ENCODE measurements at places on chromosomes 3 and 15.

GRCh38 chr15:100129677-100130076 lies 212.1 kb downstream of the ADAMTS17 start:
- no peak for DNase-seq

DNA sequence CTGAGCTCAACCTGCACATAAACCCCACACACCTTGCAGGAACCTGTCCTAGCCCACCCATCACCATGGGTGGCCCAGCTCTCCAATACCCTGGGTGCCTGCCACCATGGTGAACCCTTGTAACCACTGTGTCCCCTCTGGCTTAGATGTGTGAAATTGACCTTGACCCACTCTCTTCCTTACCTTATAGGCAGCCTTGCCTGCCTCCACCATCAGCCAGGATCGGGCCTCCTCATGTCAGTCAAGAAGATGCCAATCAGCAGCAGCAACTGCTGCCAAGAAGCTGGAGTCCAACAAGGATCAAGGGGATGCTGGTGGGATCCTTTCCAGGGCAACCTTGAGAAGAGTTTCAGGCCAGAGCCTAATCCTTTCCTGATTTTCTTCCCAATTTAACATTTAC lies 8.8 kb upstream of the CYP11A1 start:
- DNase-seq = no peak

DNA sequence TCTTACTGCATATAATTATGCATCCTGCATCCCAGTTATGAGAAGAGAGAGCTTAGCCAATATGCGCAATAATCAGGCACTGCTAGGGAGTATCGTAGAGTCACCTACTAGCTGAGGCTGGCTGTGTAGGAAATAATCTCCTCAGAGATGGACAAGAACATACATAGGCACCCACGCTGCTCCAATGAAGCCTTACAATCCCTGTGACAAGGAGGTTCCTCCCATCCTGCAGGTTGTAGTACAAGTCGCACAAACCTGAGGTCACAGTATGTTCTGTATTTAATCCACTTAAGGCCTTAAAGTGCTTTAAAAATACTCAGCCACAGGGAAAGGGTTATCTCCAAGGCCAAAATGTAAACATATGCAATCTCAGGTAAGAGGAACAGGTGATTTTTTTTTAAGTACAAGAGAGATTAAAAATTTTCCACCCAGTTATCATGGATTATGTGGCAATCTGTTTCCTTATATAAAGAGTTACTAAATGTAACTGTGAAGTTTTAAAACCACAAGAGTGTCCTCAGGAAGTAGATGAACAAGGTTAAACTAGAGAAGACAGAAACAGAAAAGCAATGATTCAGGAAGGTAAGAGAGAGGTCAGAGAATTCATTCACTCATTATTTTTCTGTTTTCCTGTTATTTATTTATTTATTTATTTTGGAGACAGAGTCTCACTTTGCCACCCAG lies 7.5 kb upstream of the COLQ start:
- no peak for DNase-seq

- no peak for DNase-seq
These were observed 62.4 kb upstream of the RARB start for GRCh38 chr3:25365636-25366035.

GRCh38 chr3:166669781-166670180 lies 710.3 kb downstream of the ZBBX start:
- no peak for DNase-seq

DNA sequence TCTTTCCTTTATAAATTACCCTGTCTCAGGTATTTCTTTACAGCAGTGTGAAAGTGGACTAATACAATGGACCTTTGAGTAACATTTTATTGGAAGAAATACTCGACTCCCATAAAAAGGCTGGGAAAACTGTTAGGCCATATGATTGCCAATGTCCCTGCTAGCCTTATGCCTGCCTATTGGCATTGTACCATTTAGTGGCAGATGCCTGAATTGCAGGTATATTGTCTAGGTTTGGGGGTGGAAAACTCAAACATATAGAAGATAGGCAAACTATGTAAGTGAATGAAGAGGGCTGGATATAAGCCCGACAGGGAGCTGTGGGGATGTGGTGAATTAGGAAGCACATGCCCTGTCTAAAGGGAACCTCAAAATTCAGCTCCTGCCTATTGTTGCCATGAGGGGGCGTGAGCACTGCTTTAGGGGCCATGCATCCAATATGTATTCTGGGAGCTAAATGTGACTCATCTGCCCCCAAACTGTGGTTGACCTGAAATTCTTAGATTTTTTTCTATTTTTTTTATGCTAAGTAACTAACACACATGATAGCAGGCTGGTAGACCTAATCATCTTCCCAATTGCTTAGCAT lies 65.2 kb upstream of the TRA2B start:
- DNase-seq = no peak

DNA sequence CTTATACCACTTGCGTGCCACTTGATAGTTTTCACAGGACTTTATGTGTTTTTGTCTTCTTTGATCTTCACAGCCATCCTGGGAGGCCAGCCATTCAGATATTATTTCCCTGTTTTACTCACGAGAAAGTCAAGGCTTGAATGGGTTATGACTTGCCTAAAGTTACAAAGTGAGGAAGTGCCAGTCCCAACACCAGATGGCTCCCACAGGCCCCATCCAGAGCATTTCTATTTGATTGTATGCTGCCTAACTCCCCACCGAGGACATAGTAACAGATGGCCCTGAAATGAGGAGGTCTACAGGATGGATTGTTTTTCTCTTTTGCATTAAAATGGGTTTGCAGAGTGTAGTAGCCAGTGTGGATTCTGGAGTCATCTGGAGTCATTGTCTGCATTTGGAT lies 74.5 kb downstream of the SPTSSB start:
- no peak for DNase-seq

DNA sequence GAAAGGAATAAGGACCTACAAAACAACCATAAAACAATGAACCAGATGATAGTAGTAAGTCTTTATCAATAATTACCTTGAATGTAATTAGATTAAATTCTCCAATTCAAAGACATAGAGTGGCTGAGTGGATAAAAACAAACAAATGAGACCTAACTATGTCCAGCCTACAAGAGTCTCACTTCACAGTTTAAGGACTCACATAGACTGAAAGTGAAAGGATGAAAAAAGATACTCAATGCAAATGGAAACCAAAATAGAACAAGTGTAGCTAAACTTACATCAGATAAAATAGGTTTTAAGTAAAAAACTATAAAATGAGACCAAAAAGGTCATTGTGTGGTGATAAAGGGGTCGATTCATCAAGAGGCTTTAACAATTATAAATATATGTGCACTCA lies 21.9 kb upstream of the NR1I2 start:
- DNase-seq = no peak

DNA sequence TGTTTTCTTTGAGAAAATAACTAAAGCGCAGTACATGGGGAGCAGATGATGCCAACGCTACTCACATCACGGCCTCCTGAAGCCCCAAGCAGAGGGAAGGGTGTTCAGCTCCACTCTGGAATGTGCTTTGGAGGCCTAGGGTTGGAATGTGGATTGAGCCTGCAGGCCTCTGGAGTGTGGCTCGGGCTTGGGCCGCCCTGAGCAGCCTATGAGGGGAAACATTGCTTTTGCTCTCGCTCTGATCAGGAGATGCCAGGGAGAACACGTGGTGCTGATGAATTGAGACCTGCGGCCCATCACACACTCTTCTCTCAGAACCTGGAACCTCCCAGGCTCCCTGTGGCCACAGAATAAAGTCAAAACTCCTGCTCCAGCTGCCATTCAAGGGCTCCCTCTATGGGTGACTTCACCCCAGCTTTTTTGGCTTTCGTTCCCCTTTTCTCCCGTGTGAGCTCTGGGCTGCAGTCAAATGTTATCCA lies 23.3 kb downstream of the CCDC13 start:
- no peak for DNase-seq

Data from CD4-positive, alpha-beta T cell treated with Interferon gamma for 1 hour (primary cell).